ENCODE measurements at places on chromosomes 1 and 21. TPM values are rescaled to one million over a fixed set of nuclear protein-coding genes. Genes with fewer than 3 reads are reported as not detected.

DNA sequence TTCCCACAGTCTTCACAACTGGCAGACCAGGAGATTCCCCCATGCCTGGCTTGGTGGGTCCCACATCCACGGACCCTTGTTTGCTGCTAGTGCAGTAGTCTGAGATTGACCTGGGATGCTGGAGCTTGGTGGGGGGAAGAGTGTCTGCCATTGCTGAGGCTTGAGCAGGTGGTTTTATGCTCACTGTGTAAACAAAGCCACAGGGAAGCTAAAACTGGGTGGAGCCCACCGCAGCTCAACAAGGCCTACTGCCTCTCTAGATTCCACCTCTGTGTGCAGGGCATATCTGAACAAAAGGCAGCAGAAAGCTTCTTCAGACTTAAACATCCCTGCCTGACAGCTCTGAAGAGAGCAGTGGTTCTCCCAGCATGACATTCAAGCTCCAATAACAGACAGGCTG lies 177.3 kb upstream of the ETV3 start:
- no peak for DNase-seq
- H3K4me3 ChIP-seq, result no peak overlapping the region
- no peaks in the 10 kb centered on the region for H3K36me3 ChIP-seq
- H3K4me1 ChIP-seq, result peaks cover 1% of the 10 kb centered on the region
- H3K27ac ChIP-seq, result no peak overlapping the region

DNA sequence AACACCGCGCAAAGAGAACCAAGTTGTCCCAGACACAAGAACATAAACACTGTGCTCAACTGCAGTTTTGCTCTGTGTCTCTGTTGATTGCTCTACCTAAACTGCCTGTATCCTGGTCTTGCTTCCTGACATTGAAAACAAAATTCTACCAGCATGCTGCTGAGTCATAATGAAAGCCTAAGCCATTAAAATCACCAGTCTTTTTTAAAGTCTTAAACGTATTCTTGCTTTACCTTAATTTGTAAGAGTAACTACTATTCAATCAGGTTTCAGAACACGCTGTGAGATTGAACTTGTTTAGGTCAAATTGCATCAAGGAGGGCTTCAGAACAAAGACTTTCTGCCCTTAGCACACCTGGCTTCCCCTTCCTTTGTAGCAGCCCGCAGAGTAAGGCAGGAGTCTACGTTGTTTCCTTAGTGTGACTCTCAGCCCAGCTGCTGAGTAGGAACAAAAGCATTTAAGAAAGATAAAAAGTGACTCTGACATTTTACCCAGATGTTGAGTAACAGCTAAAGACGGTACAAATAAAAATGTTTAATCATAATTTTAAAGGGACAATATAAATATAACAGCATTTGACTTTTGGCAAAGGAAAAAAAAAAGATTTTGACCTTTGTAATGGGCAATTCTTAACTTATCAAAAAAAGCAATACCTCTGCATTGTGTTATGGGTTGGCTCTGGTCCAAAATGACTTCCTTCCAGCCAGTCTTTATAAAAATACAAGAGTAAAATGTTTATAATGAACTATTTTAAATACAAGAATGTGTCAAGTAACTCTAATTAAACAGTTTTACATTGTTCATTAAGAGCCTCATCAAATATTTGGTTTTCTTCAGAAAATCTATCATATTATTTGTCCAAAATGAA lies 186.9 kb upstream of the ADGRL4 start:
- H3K4me3 ChIP-seq, result no peak overlapping the region
- peaks cover 8% of the 10 kb centered on the region for H3K4me1 ChIP-seq
- H3K27ac ChIP-seq, result no peak overlapping the region
- peak; percentile 58 for DNase-seq

DNA sequence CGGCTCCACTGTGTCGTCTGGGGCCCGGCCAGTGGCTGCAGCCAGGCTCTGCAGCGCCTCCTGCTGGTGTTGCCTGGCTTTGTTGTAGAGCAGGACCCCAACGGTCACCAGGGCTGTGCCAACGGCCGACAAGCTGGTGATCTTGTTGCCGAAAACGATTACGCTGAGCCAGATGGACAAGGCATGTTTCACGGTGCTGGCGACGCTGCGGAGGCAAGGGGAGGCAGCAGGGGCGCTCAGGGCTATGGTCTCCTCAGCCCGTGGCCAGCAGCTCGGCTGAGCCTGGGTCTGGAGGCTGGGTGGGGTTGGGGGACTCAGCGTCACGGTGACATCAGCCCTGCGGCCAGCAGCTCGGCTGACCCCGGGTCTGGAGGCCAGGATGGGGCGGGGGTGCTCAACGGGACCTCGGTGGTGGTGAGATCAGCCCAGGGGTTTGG lies 7.0 kb upstream of the CDK11B start:
- H3K27ac ChIP-seq, result no peak overlapping the region
- H3K27me3 ChIP-seq, result no peaks in the 10 kb centered on the region
- H3K4me3 ChIP-seq, result no peak overlapping the region
- peak; percentile 90 for DNase-seq
- peaks cover 30% of the 10 kb centered on the region for H3K36me3 ChIP-seq

GRCh38 chr1:203640117-203640516 lies 13.5 kb downstream of the ATP2B4 start:
- DNase-seq, result no peak
- H3K4me1 ChIP-seq, result peaks cover 26% of the 10 kb centered on the region
- H3K27ac ChIP-seq, result no peak overlapping the region
- peaks cover 8% of the 10 kb centered on the region for H3K27me3 ChIP-seq

DNA sequence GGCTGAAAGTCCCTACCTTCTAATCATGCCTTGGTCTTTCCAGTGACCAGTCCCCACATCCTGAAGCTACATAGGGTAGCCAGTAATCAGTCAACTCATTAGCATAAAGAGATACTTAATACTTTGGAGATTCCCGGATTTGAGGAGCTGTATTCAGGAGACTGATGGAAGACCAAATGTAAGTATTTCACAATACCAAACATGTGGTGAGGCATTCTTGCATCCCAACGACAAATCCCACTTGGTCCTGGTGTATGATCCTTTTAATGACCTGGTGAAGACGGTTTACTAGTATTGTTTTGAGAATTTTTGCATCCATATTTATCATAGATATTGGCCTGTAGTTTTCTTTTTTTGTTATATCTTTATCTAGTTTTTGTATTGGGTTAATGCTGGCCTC lies 40.6 kb downstream of the RGS7 start:
- no peak for DNase-seq
- no peaks in the 10 kb centered on the region for H3K36me3 ChIP-seq
- no peak overlapping the region for H3K4me3 ChIP-seq
- H3K4me1 ChIP-seq, result no peaks in the 10 kb centered on the region

DNA sequence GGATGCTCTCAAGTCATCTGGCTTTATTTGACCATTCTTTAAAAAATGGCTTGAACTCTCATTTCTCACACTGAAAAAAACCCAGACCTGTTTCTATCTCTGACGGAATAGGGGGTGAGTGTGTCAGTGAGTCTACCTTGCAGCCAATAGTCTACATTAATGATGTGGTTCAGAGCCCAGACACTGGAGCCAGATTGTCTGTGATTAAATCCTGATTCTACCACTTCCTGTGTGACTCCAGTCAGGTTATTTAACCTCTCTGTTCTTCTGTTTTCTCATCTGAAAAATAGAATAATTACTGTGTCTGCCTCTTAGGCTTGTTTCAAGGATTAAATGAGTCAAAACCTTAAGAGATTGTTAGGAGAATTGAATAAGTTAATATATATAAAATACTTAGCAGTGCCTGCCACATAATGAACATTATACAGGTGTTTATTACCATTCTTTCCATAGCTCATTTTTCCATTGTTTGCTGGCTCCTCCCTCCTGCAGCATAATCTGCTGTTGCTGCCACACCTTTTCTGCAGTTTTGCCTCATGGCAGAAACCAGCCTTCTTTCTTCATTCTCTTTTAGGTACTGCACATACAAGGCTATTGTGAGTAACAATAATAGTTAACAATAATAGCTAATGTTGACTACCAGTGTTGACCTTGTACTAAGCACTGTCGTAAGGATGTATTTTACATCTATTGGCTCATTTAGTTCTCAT lies 157.6 kb upstream of the IVNS1ABP start:
- H3K36me3 ChIP-seq, result no peaks in the 10 kb centered on the region
- no peaks in the 10 kb centered on the region for H3K27me3 ChIP-seq
- H3K4me1 ChIP-seq, result peaks cover 5% of the 10 kb centered on the region
- H3K4me3 ChIP-seq, result no peak overlapping the region
- no peak overlapping the region for H3K27ac ChIP-seq

GRCh38 chr1:177915641-177916040 lies 54.2 kb downstream of the SEC16B start:
- no peak for DNase-seq
- H3K4me1 ChIP-seq, result peaks cover 4% of the 10 kb centered on the region
- no peak overlapping the region for H3K27ac ChIP-seq
- no peaks in the 10 kb centered on the region for H3K36me3 ChIP-seq

GRCh38 chr21:26422706-26423105 lies 150.4 kb downstream of the CYYR1 start:
- no peaks in the 10 kb centered on the region for H3K4me1 ChIP-seq
- H3K27ac ChIP-seq, result no peak overlapping the region
- DNase-seq, result no peak
- no peaks in the 10 kb centered on the region for H3K36me3 ChIP-seq

GRCh38 chr1:118989006-118989815 lies 1.1 kb upstream of the TBX15 start:
- H3K4me3 ChIP-seq, result no peak overlapping the region
- peak; percentile 85 for DNase-seq
- peaks cover 8% of the 10 kb centered on the region for H3K4me1 ChIP-seq
- no peaks in the 10 kb centered on the region for H3K36me3 ChIP-seq
- H3K27me3 ChIP-seq, result peaks cover 100% of the 10 kb centered on the region

- DNase-seq, result no peak
- H3K36me3 ChIP-seq, result no peaks in the 10 kb centered on the region
- H3K27ac ChIP-seq, result no peak overlapping the region
- H3K27me3 ChIP-seq, result no peaks in the 10 kb centered on the region
- H3K4me3 ChIP-seq, result no peak overlapping the region
Measured at GRCh38 chr1:78070210-78070609, 24.4 kb downstream of the GIPC2 start.

DNA sequence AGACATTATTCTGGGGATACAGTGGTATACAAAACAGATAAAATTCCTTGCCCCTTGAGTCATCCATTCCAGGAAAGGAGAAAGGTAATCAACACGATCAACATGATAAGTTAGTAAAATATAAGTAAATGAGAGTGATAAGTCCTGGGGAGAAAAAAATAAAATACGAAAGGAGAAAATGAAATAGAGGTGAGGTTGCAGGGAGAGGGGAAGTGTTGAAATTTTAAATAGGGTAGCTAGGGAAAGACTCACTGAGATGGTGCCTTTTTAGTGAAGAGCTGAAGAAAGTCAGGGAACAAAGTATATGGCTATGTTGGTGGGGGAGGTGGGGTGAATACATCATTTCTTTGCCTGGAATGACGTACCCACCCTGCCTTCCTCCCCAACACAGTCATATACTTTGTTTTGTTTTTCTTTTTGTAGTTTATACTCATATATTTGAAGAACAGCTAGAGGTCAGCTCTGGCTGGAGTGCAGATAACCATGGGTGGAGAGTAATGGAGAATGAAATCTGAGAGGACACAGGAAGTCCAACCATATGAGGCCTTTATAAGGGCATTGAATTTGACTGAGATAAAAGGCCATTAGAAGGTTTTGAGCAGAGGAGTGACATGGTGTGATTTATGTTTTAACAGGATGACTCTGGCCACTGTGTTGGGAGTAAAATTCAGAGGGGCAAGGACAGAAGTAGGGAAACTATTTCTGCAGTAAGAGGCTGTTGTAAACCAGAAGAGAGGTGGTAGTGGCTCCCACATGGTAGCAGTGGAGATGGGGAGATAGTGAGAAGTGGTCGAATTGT lies 54.8 kb downstream of the OSBPL9 start:
- no peak overlapping the region for H3K27ac ChIP-seq
- no peaks in the 10 kb centered on the region for H3K36me3 ChIP-seq
- peaks cover 16% of the 10 kb centered on the region for H3K4me1 ChIP-seq

GRCh38 chr1:57307392-57308170 lies 116.3 kb downstream of the DAB1 start:
- peak; percentile 87 for DNase-seq
- no peak overlapping the region for H3K27ac ChIP-seq
- no peaks in the 10 kb centered on the region for H3K27me3 ChIP-seq
- no peaks in the 10 kb centered on the region for H3K36me3 ChIP-seq
- H3K4me1 ChIP-seq, result peaks cover 10% of the 10 kb centered on the region
- H3K4me3 ChIP-seq, result no peak overlapping the region

DNA sequence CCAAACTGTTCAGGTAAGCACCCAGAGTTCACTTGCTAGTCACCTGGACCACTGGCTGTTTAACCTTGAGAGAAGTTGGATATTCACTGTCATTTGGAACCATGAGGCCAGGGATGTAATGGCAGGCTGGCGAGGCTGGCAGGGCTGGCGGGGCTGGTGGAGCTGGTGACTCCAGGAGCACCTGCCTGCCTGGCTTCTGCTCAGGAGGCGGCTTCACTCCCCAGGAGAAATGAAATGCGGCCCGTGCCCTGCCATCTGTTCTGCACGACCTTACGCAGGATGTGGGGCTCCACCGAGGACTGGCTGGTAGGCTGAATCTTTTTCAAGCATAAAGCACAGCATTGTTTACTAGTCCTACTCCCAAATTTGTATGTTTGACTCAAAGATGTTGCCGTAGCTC lies 22.7 kb upstream of the MX1 start:
- H3K4me1 ChIP-seq, result no peaks in the 10 kb centered on the region
- no peak overlapping the region for H3K4me3 ChIP-seq
- no peaks in the 10 kb centered on the region for H3K36me3 ChIP-seq
- no peak for DNase-seq

- no peaks in the 10 kb centered on the region for H3K36me3 ChIP-seq
- no peaks in the 10 kb centered on the region for H3K27me3 ChIP-seq
- DNase-seq, result no peak
- H3K27ac ChIP-seq, result no peak overlapping the region
- no peak overlapping the region for H3K4me3 ChIP-seq
- no peaks in the 10 kb centered on the region for H3K4me1 ChIP-seq
Measured at GRCh38 chr21:45390831-45391742, 13.9 kb upstream of the COL18A1 start.

DNA sequence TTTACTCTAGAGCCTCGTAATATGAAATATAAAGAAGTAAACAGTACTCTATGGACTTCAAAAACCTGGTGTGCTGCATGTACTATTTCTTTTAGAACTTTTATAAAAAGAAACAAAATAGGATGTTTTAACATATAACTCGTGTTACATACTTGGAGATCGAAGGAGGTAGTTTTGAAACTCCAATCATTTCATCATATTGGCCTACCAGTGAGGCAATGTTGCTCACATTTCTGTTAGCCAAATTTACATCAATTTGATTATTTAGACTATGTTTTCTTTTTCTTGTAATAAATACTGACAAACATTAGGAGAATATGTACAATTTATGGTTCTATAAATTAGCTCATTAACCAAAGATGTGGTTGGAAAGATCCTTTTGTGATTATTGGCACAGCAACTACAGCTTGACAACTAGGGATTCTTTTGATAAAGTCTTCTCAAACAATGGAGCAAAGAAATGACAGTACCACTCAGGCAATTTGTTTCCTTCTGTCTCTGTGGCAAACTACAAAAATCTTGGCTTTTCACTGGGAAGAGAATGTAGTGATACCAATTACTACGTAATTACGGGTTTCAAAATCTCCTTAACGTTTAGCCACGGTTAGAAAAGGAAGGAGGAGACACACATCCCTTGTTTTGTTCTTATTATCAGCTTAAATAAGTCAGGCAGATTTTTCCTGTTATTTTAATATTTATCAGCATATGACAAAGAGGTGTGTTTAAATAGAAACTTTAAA lies 266.6 kb upstream of the SGIP1 start:
- no peak overlapping the region for H3K27ac ChIP-seq
- H3K4me1 ChIP-seq, result no peaks in the 10 kb centered on the region
- no peaks in the 10 kb centered on the region for H3K27me3 ChIP-seq
- DNase-seq, result no peak
- H3K4me3 ChIP-seq, result no peak overlapping the region

GRCh38 chr1:20950679-20951078 lies 163.6 kb upstream of the HP1BP3 start:
- H3K27ac ChIP-seq, result peak overlapping the region; percentile 52
- no peaks in the 10 kb centered on the region for H3K4me1 ChIP-seq
- H3K36me3 ChIP-seq, result peaks cover 35% of the 10 kb centered on the region
- no peaks in the 10 kb centered on the region for H3K27me3 ChIP-seq
- H3K4me3 ChIP-seq, result peak overlapping the region; percentile 53

The HMGCS2 gene
- total RNA-seq, result not detected

The JAM2 gene
- total RNA-seq, result 4.0 TPM

Measured in endodermal cell (in vitro differentiated cells).